ENCODE measurements at places on chromosomes 11 and 22.

GRCh38 chr22:24367841-24368240, 59.6 kb upstream of the ADORA2A start:
- DNase-seq = no peak

DNA sequence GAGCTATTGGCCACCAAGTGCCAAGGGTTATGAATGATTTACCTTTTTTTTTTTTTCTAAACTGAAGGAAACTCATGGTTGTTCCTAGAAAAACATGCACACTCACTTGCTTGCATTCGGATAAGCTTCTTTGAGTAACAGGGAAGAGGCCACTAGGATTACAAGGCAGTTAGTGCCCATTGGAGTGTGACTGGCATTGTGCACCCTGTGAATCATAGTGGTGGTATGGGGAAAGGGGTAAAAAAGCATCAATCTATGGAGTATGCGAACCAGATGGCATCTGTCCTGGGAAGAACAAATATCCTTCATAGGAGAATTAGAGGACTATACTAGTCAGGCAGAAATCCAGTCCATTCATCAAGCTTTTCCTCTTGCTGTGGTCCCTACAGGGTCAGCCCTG, 24.2 kb downstream of the CD44 start:
- no peak for DNase-seq

GRCh38 chr11:45185228-45185729, 38.8 kb downstream of the PRDM11 start:
- DNase-seq = no peak

DNA sequence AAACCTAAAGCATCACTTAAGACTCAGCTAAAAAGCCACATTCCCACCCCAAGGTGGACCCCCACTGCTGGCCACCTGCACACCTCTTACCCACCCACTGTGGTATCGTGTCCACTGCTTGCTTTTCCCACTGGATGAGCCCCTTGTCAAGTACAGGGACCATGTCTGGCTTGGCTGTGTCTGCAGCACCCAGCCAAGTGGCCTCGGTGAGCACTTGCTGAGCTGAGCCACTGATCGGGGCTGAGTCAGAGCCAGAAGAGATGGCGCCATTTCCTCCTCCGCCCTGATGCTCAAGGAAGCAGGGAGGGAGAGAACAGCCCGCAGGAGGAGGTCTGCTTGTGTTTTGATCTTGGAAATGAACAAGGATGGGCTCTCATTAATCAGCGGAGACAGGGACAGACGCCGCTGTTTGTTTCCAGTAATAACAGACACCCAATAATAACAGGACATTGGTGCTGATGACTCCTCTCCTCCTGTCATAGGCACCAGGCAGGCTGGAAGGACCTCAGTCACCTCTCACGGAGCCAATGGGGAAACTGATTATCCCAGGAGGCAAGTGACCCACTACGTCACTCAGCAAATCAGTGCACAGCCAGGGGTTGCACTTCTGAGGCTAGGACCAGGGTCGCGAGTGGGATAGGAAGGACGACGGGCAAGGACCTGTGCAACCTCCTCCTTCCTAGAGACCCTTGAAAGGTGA, 85.2 kb upstream of the RTL6 start:
- DNase-seq = no peak

DNA sequence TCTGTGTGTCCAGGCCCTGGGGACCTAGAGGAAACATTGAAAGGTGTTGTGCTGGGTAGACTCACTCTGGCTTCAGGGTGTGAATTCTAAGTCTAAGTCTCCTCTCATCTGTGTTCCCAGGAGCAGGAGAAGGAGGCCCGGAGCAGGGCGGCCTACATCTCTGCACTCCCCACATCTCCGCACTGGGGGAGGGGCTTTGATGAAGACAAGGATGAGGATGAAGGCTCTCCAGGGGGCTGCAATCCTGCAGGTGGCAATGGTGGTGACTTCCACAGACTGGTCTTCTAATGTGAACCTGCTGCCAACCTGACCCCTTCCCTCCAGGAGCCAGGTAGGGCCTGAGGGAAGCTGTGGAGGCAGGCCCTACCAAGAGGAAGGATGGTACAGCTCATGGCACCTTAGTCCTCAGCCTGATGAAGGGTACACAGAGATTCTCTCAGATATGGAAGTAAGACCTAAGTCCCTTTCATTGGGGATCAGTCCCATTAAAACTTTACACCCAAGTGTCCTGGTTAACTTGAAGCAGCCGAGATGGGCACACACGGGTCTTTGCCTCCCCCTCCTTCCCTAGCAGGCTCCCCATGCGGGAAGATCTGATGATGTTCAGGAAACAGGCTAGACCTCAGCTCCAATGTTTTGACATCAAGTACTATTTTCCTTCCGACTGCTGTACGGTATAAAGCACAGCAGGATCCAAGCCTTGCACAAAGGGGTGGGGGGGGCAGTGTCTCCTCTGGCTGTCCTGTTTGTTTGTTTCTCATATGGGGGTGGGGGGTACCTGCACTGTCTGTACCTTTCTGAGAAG, 25.0 kb downstream of the USP35 start:
- DNase-seq = no peak

DNA sequence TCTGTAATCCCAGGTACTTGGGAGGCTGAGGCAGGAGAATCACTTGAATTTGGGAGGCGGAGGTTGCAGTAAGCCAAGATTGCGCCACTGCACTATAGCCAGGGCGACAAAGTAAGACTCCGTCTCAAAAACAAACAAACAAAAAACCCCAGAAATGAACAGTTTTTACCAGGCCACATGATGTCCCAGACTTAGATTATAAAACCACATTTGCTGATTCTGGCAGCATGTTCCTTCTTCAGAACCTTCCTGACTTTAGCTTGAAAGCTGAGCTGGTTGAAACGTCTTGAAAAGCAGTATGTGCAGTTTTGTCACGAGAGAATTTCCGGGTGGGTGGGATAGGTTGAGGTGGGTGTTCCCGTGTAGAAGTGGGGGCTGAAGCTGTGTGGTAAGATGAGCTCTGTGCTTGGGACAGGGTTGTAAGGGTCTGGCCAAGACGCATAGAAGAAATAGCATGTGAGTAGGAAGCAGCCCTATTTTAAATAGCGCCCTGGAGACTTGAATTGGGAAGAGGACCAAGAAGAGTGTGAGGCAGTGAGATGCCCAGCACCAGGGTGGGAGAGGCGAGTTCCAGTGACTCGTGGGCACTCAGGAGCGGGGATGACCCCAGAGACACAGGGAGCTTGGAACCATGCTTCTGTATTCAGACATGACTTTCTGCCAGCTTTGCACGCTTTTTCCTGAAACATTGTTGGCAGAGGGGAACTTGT, 7.6 kb downstream of the AP2A2 start:
- DNase-seq = no peak

DNA sequence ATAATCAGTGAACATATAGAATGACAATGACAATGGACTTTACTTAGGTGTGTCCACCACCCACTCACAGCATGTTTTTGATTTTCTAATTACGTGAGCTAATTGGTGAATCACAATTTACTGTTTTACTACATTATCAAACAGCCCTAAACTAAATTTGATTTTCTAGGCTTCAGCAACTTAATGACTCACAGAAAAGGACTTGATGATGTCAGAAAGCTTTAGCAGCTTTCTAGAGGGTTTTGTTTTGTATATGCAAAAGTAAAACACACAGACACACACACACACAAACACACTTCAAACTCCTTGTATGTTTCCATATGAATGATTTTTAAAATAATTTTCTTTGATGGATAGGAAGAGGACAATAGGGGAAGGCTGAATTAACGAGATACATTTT, 878.6 kb upstream of the CCDC90B start:
- no peak for DNase-seq

DNA sequence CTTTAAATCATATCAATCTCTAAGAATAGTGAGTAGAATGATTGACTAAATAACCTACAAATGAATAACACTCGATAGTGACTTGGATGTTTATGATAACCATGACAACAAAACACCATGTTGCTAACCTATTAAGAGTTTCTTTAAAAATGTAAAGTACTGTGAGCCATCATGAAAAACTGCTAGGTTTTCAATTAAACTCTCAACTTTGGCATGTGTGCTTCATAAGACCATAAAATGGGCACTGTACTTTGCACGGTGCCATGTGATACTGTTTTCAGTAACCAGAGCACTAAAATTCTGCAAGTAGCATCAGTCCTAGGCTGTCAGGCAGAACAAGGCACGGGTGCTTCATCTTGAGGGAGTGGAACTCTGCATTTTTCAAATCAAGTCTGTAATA, 96.2 kb upstream of the TRIM77 start:
- no peak for DNase-seq

- DNase-seq = no peak
Measured at GRCh38 chr22:22897091-22897490, 9.5 kb downstream of the IGLL5 start.

- DNase-seq = no peak
Measured at GRCh38 chr11:113234888-113235287, 79.5 kb upstream of the TTC12 start.

DNA sequence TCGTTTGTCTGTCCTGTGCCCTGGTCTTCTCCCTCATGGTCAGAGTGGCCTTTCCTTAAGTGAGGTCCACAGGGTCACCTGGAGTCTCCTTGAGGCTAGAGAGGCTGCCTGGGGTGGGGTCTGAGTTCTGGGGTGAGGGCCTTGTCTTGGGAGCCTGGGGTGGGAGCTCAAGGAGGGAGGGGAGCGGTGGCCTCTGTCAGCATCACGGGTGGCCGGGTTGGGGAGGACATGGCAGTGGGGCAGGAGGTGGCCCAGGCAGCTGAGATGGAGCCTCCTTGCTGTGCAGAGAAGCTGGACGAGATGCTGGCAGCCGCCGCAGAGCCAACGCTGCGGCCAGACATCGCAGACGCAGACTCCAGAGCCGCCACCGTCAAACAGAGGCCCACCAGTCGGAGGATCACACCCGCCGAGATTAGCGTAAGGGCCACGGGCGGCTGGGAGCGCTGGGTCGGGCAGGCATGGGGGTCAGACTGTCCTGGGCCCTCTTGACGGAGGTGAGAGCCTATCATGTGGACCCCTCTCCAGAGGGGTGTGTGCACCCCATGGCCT, 23.3 kb upstream of the ACR start:
- DNase-seq = no peak

DNA sequence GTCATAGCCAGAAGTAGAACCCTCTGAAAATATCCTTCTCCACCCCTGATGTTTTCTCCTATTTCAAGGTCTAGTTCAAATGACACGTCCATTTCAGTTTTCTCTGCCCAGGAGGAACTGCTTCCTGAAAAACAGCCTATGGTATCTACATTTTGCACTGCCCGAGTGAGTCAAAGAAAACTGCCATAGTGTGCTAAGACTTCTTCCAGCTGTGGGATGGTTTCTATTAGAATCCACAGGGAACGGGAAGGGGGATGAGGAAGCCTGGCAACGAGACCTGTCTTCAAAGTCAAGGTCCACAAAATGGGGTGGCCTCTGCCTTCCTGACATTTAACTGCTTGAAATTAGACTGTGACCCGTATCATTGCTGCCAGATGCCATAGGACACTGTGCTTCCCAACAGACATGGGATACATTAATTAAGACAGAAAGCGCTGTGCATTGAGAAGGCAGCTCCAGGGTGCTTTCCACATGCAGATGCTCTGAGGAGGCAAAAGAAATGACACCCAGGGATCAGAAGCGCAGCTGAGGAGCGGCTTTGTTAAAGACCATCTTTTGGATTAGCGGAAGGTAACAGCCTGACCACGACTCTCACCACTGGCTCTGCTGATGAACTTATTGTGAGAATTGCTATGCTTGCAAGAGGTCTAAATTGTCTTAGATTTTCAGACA, 39.4 kb upstream of the NUP50 start:
- DNase-seq = no peak

- DNase-seq = no peak
Measured at GRCh38 chr22:43000441-43001175, 14.3 kb downstream of the PACSIN2 start.

DNA sequence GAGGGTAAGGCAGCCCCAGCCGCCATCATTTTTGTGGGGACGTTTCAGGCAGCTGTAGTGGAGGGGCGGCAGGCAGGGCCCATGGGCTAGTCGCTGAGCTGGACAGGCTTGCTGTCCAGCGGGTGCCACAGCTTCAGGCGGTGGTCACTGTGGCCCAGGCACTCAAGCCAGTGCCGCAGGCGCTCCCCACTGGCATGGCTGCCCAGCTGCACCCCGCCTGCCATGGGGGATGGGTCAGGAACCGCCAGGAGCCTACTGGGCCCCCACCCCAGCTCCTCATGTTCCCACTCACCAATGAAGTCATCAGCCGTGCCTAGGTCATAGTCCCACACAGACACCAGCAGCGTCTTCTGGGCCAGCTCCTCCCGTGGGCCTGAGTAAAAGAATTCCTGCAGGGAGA, 6.0 kb downstream of the NDUFV1 start:
- no peak for DNase-seq

DNA sequence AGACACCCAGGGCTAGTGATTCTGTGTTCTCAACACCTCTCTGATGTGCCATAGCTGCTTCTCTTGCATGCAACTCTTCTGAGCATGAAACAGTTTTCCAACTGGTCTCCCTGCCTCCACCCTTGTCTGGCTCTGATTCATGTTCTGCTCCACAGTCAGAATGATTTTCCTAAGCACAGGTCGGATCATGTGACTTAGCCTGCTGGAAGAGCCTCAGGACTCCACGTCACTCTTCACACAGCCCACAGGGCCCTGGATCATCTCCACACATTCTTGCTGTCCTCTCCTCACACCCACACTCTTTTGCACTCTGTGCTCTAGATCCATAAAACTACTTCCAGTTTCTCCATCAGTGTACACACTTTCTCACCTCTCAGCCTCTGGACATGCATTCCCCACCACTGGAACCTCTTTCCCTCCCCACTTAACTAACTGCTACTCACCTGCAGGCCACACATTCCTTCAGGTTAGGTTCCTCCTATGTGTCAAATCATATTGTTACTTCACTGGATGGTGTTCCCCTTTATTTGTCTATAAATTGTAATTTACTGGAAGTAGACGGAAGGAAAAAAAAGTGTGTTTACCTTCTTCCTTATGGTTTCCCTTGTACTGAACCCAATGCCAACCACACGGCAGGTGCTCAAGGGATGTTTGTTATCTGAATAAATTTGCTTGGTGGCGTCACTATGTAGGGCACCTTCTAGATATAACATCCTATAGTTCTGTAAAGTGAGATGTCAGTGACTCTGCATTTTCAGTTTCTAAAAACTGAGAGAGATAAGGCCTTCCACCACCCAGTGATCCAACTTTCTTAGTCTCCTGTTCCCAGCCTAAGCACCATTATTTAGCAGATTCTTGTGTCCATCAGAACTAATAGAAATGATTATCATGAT, 133.7 kb downstream of the ETS1 start:
- peak; percentile 68 for DNase-seq

- no peak for DNase-seq
Measured at GRCh38 chr11:34531663-34532062, 18.1 kb upstream of the ELF5 start.

DNA sequence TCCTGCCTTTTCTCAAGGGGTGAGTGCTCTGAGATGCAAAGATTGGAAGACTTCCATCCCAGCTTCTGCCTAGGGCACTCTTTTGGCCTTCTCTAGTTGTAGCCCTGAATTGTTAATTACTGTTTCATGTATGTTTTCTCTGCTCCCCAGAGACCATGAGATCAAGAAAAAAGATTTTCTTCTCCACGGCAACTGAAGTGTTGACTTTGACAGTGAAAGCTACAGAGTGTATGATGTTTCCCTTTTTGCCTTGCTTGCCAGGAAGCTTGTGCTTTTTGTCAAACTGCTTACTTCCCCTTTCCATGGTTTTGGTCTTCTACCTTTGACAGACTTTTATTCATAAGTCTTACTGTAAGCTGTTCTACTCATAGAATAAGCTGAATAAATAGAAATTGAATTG, 23.3 kb upstream of the EIF3D start:
- no peak for DNase-seq

Data from DMS153 (cell line).